ENCODE measurements at places on chromosomes 6 and 20. TPM values are rescaled to one million over a fixed set of nuclear protein-coding genes. Genes with fewer than 3 reads are reported as not detected.

DNA sequence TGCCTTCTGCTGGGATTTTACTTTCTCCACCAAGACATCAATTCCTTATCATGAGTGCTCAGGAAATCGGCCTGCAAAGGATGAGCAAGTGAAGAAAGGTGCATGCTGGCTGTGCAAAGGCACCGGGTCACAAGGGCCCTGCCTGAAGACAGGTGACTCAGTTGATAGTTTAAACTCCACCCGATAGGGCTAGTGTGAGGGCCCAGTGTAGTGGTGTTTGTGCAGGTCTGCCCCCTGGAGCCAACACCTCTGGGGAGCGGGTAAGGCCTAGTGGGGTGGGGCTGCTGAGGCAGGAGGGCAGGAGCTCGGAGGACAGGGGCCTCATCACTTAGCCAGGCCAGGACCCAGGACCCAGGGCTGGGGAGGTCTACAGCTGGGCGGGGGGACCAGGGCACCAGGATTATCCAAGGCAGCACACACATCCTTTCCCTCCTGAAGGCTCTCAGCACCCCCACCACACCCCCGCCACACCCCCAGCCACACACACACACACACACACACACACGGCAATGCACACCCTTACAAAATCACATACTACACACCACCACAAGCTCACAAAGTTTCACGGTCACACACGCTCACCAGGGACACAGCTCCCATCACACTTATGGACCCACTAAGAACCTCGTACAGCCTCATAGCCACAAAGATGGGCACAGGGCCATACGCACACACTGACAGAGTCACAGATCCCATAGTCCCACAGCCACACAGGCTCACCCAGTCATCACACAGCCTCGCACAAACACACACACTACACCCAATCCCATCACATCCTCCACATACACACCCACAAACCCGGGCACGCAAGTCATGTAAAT, 75.4 kb downstream of the GRM4 start:
- no peak for DNase-seq

- DNase-seq = no peak
These were observed 32.5 kb downstream of the PDE10A start for GRCh38 chr6:165630544-165630953.

GRCh38 chr6:16092990-16093389, 35.9 kb upstream of the MYLIP start:
- DNase-seq = no peak

DNA sequence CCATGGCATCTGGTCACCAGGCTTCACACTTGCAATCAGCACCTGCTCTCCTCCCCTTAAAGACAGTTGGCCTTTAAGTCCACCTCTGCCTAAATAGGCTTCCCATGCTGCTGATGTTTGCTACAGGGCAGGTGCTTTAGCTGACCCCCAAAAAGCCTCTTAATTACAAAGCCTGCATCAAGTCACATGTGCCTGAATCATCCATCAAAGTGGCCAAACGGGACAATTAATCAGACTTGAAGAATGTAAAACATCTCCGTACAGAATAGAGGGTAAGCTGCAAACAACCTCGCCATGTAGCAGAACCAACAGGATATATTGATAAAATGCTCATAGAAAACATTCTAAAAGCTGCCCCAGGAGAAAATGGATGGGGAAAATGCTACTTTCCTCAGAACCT, 7.4 kb downstream of the LY86 start:
- no peak for DNase-seq

Gene AVP
- not detected for total RNA-seq

DNA sequence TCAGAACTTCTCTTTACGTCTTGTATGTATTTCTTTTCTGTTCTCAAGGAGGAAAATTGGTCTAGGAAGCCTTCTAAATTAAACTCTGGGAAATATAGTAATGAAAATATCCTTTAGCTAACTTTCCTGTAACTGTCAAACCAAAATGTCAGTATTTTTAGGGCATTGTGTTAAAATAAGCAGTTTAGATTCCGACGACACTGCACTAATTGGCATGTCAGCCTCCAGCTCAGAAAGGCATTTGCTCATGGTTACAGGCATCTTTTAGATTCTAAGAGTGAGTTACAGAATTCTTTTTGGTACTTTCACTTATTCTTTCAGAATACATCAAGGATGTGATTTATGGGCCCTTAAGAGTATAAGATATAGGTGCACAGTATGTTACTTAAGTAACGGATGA, 26.1 kb upstream of the VAPB start:
- DNase-seq = no peak

All from spinal cord (tissue), 10 donors.